ENCODE measurements at places on chromosomes 2 and 18. TPM values are rescaled to one million over a fixed set of nuclear protein-coding genes. Genes with fewer than 3 reads are reported as not detected.

Gene LHCGR
- not detected for total RNA-seq

Gene OTOS
- total RNA-seq, result not detected

Gene CRYGD
- total RNA-seq, result not detected

Gene CPLX4
- not detected for total RNA-seq
